Stimulated activated CD4-positive, alpha-beta T cell treated with anti-CD3 and anti-CD28 coated beads, Interleukin-1b, Interleukin-23, amount 100 ng/mL, for 48 hours (primary cell): ENCODE measurements at places on chromosomes 3 and 15.

GRCh38 chr15:39555885-39556284, 25.0 kb upstream of the THBS1 start:
- DNase-seq = no peak

GRCh38 chr15:67717776-67718175, 107.5 kb upstream of the SKOR1 start:
- DNase-seq = no peak

- peak; percentile 47 for DNase-seq
Observed at GRCh38 chr3:59313365-59313764, 263.5 kb upstream of the CFAP20DC start.

GRCh38 chr3:25944329-25944728, 154.4 kb downstream of the OXSM start:
- DNase-seq = no peak

- no peak for DNase-seq
Observed at GRCh38 chr3:177724020-177724638, 526.8 kb upstream of the TBL1XR1 start.

DNA sequence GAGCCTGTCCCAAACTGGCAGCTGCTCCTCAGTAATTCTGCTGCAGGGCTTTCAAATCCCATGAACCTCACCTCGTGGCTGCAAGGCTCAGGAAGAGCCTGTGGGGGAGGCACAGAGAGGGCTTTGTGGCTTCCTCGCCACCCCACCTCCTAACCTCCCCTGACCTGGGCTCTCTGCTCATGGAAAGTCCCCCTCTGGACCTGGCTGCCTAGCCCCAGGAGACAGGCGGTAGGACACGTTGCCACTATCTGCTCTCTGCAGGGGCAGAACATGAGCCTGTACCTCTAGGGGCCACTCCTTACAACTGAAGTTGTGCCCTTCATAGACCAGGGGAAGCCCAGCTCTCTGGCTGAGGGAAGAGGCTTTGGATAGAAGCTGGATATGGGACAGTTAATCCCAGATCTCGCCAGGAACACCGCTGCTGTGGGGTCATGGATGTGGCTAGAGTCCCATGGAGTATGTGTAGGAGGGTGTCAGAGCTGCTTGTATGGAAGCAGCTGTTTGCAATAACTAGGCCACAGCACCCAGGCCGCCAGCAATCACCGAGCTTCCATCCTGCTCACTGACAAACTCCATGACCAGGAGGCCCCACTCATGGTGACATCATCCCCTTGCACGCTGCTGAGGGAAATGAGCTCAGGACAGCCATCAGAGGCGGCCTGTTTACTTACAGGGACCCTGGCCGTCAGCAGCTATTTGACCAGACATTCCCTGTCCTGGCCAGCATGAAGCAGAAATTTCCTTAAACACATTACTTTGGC, 34.0 kb upstream of the CILP start:
- no peak for DNase-seq

DNA sequence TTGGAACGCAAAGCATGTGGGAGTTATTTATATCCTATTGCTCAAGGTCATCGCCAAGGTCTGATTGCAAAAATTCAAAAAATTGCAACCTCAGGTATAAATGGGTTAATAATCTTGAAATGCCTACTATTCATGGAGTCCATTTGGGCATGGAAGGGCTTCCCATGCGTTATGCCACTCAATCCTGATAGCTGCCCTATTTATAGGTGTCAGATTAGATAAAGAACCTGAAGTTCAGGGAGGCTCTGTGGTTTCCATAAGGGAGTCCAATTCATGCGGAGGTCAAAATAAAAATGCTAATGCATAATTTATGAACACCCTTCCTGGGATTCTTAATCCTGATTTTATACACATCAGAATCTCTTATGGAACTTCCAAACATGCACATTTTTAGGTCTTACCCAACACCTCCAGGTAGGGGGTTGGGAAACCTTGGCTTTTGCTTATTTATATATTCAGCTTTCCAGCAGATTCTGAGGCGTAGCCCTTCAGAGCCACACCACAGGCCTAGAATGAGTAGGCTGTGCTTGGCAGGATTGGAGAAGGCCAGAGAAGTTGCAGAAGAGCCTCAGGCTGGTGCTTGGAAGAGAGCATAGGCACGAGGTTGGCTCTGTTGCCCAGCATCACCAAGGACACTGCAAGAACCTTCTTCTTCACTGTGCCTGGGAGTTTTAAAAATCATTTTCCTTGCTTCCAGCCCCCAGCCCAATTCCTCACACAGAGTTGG, 324.4 kb upstream of the CFAP20DC start:
- DNase-seq = no peak
